ELF-1 (cell line): ENCODE measurements at places on chromosomes 6 and 20.

GRCh38 chr20:4544765-4545164 lies 176.9 kb upstream of the PRND start:
- no peak for DNase-seq

- no peak for DNase-seq
These were observed 422.8 kb downstream of the EPM2A start for GRCh38 chr6:145312481-145312880.

DNA sequence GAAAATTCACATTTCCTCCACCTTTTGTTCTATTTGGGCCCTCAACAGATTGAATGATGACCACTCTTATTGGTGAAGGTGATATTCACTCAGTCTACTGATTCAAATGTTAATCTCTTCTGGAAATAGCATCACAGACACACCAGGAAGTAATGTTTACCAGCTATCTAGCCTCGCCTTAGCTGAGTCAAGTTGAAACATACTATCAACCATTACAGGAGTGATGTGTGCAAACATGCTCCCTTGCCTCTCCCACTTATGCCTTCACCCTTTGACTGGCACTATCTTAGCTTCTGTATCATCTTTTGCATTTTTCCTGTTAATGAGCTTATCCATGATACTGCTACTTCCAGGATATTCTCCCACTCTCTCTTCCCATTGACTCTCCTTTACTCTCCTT lies 191.9 kb downstream of the CENPW start:
- no peak for DNase-seq

DNA sequence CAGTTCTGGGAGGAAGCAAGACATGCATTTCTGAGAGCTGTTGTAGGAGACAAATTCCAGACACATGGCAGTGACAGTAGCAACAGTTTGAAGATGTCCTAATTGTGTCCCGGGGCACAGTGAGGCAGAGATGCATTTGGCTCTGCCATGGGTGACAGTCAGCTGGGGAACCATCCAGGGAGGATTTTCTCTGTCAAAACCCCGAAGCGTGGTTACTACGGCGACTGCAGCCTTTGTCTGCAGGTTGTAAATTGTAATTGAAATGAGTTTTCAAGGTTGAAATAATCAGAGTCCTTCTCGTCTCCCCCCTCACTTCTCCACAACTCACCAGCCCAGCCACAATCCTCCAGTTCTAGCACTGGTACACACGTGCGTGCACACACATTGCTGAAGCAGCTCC lies 100.1 kb downstream of the GRM4 start:
- DNase-seq = peak; percentile 48

- no peak for DNase-seq
These were observed 180.8 kb upstream of the PROKR2 start for GRCh38 chr20:5497556-5497955.

- no peak for DNase-seq
These were observed 119.6 kb downstream of the KIF13A start for GRCh38 chr6:17867880-17868279.
